Large intestine (tissue), 12 donors: ENCODE measurements at places on chromosomes 5 and 9.

GRCh38 chr5:124176692-124177091, 569.7 kb downstream of the ZNF608 start:
- H3K36me3 ChIP-seq = no peaks in the 10 kb centered on the region
- no peaks in the 10 kb centered on the region for H3K27me3 ChIP-seq
- H3K27ac ChIP-seq = no peak overlapping the region
- DNase-seq = no peak
- peaks cover 4% of the 10 kb centered on the region for H3K4me1 ChIP-seq

- peak overlapping the region; percentile 97 for H3K27ac ChIP-seq
- H3K4me3 ChIP-seq = peak overlapping the region; percentile 77
- DNase-seq = no peak
- peaks cover 3% of the 10 kb centered on the region for H3K36me3 ChIP-seq
These were observed 83.2 kb downstream of the PTPDC1 start for GRCh38 chr9:94167376-94167890.

DNA sequence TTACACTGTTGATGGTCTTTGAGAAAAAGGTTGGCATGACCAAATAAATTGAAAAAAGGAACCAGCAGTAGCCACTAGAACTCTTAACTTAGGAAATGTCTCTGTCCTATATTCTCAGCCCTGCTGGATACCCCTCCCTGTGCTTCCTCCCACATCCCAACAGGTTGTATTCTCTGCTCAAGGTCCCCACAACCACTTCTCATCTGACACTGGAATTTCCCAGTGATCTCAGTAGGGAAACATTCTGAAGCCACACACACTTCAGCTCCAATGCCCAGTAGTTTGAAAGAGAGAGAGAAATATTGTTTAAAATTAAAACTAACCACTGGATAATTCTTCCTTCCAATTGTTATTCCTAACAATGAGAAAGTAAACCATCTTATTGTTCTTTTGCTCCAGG, 30.0 kb upstream of the NREP start:
- H3K4me1 ChIP-seq = no peaks in the 10 kb centered on the region
- H3K4me3 ChIP-seq = no peak overlapping the region
- H3K27ac ChIP-seq = no peak overlapping the region
- no peak for DNase-seq
- H3K27me3 ChIP-seq = no peaks in the 10 kb centered on the region

DNA sequence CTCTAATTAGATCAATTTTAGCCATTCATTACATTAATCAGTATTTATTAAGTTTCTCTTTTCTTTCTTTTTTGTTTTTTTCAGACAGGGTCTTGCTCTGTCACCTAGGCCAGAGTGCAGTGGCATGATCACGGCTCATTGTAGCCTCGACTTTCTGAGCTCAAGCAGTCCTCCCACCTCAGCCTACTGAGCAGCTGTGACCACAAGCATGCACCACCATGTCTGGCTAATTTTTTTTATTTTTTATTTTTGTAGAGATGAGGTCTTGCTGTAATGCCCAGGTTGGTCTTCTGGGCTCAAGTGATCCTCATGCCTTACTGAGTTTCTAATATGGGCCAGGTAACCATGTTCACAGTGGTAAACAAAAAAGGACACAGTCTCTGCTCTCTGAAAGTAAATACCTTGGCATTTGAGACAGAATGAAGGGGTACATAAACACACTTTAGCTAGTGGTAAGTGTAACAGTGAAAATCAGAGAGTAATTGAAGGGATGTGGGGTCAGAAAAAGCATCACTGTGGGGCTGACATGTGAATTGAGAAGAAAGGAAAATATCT, 336.3 kb downstream of the ADGRV1 start:
- no peak overlapping the region for H3K4me3 ChIP-seq
- H3K4me1 ChIP-seq = peaks cover 13% of the 10 kb centered on the region
- no peaks in the 10 kb centered on the region for H3K36me3 ChIP-seq
- no peak overlapping the region for H3K27ac ChIP-seq
- no peak for DNase-seq

DNA sequence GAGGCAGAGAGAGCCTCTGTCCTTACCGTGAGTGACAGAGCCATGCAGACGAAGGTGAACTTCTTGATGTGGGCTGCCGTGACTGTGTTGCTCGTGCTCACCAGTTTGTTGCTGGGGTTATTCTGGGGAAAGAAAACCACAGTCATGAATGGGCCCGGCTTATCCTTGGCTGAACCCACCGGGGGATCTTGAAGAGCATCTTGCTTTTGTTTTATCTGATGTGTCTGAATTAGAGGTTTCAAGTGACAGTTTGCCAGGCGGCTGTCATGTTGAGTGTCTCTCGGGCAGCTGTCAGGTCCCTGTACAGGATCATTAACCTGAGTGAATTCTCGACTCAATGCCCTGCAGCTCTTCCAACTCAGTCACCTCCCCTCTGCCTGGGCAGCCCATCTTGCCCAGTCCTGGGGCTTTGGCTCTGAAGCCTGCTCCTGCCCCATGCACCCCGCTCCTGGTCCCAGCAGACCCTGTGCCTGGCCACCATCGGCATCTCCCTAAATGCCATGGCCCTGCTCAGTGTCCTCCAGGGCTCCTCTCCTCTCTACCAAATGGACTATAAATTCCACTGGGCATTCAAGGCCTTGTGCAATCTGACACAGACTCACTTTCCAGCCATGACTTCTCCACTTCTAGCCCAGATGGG, 77.4 kb downstream of the OTULIN start:
- no peak for DNase-seq
- H3K36me3 ChIP-seq = peaks cover 76% of the 10 kb centered on the region
- no peaks in the 10 kb centered on the region for H3K4me1 ChIP-seq
- no peaks in the 10 kb centered on the region for H3K27me3 ChIP-seq
- H3K4me3 ChIP-seq = no peak overlapping the region
